ENCODE measurements at places on chromosomes 1 and 21.

DNA sequence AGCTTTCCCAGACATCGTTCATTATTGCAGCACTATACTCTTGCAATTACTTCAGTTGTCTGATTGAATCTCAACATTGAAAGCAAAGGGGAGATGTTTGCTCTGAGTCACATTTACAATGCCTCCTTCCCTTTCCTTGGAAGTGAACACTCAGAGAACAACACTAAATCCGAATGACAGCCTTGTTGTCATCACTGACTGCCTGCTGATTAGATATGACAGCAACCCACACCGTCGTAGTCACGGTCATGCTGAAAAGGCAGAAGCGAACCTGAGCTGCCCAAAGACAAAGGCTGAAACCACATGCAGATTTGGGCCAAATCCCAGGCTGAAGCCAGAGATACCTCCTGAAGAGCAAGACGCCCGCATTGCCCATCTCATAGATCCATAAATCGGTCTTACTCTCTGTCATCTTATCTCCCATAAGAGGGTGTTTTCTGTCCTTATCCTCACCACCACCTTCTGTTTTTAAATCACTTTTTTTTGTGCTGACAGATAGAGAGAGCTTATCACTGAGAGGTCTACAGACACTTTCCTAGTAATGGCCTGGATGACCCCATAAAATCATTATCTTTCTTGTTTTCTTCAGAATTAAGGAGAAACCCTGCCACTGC lies 47.5 kb downstream of the TMCO4 start:
- DNase-seq: no peak

GRCh38 chr1:219945795-219946194 lies 17.4 kb upstream of the SLC30A10 start:
- DNase-seq: no peak

- DNase-seq: no peak
Measured at GRCh38 chr1:21693732-21694131, 24.6 kb upstream of the RAP1GAP start.

DNA sequence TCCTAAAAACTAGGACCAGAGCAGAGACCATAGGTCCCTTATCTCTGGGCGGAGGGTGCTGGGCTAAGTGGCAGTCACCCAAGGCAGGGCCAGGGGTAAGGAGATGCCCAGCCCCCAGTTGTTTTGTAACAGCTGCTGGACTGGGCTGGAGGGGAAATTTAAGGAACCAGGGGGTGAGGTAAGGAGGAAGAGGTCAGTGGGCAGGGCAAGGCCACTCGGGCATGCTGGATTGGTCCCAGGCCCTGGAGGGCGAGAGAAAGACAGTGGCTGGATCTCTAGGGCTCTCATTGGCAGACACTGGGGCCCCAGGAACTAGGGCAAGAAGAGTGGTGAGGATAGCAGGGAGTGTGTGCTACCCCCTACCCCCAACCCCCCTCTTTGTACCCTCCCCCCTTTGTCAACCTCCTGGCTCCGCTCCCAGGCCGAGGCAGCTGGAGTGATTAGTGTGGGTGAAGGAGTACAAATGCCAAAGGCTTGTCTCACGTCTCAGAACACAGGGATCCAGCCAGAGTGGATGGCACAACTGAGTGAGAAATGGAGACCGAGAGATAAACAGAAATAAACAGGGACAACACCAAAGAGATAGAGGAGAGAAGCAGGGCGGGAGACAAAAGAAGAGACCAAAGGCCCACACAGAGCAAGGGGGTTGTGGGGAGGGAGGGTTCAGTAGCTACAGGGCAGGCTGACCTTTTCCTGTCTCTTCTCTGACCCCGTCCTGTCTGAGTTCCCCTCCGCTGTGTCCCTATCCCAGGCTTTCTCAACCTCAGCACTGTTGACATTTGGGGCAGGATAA lies 20.5 kb upstream of the THRAP3 start:
- no peak for DNase-seq

DNA sequence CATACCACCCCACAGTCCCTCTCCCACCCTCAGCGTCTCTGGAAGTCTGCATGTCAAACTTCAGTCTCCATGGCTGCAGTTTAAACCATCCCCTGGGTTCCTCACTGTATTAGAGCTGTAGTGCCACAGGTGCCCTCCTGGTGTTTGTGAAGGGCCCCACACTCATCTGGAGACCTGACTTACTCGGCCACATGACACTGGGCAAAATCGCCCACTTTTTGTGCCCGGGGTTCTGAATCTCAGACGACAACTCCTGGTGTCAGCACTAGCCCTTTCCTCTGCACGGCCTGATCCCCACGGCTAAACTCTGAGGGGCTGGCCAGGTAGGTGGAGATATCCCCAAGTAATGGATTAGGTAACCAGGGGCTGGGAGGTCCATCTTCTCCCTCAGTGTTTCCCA lies 6.5 kb downstream of the INKA2 start:
- DNase-seq: no peak

DNA sequence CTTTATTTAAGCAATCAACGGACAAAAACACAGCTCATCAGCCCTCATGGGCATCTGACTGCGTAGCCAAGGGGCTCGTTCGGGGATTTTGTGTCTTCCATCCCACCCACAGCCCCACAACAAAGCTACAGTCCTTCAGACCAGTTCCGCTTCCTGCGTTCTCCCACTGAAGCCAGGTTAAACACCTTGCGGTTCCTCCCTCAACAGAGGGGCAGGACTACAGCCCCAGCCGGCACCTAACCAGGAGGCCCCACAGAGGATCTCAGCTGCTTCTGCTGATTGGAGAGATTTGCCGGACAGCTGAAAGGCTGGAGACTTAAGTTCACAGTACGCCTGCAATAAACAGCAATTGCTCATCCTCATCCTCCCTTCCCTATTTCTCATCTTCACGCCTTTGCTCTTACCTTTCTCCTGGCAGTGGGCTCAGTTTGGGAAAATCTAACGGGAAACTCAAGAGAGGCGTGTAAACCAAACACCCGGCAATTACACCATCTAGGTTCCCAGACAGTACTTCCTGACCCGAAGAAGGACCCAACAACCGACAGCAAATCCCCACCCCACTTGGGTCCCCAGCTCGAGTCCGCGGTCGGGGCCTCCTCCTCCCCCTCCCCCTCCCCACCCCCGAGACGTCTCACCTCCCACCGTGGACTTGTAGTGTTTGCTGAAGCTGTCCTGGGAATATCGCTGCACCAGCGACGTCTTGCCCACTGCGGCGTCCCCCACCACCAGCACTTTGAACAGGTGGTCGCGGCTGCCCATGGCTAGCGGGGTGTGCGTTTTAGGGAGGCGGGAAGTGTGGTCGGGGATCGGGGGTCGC lies 876 bp downstream of the RAB29 start:
- no peak for DNase-seq

DNA sequence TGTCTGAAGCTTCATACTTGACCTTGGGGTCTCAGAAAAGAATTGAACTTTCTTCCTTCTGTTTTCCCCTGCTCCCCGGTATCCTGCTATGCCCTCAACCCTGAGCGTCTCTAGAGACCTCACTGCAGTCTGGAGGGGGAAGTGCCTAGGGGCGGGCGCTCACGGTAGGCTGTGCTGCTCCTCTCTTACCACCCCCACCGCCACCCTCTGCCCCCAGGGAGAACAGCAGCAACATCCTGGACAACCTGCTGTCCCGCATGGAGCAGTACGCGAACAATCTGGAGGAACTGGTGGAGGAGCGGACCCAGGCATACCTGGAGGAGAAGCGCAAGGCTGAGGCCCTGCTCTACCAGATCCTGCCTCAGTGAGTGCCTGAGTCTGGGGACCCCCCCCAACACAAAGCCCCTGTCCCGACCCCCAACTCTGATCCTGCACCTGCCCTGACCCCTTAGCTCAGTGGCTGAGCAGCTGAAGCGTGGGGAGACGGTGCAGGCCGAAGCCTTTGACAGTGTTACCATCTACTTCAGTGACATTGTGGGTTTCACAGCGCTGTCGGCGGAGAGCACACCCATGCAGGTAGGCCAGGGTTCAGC lies 10.3 kb downstream of the NPR1 start:
- no peak for DNase-seq

DNA sequence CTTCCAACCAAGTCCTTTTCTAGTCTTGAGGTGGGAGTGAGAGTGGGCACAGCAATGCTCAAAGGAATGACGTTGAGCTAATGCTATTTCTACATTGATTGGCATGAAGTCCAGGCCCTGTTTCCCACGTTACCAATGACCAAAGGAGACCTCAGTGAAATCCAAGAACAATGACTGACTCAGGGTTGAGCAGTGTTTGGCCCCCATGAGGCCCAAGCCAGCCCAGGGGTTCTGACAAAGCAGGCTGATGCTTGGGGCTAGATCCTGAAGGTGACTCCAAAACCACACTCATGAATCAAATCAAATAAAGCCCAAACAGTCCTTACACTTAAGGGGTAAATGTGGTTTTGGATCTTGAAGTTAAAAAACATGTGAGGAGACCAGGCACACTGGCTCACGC lies 278.5 kb upstream of the GJB5 start:
- no peak for DNase-seq

DNA sequence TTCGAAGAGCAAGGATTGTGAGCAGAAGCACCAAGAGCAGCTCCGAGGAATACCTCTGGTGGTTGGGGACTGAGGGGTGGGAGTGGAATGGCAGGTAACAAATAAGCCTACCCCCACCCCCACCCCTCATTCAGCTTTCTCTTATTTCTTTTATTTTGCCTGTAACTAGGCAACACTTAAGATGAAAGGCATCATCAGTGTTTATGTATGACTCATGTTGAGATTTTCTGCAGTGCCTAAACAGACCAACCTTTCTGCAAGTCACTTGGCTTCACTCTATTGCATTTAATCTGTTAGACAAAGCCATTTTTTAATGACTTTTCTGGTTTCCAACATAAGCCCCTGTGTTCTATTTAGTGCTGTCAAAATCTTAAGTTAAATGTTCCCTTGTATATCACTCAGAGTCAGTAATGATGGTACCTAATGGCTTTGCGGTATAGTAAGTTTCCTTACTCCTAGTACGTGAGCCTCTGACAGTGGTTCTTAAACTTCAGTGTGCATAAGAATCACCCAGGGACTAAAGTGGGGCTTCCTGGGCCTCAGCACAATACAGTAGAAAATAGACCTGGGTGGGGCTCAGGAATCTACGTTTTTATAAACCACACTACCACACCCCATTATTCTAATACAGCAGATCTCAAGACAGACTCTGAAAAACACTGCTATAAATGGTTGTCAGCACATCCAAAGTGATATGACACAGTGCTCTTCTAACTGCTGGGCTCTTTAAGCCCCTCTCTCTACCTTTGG lies 19.9 kb downstream of the CASQ2 start:
- DNase-seq: no peak

GRCh38 chr1:41539999-41540398 lies 55.5 kb upstream of the EDN2 start:
- no peak for DNase-seq

- no peak for DNase-seq
Measured at GRCh38 chr1:116738673-116739370, 15.4 kb upstream of the CD2 start.

GRCh38 chr1:64001038-64001437 lies 202.4 kb upstream of the UBE2U start:
- no peak for DNase-seq

GRCh38 chr1:178916448-178917174 lies 45.7 kb upstream of the ANGPTL1 start:
- no peak for DNase-seq

DNA sequence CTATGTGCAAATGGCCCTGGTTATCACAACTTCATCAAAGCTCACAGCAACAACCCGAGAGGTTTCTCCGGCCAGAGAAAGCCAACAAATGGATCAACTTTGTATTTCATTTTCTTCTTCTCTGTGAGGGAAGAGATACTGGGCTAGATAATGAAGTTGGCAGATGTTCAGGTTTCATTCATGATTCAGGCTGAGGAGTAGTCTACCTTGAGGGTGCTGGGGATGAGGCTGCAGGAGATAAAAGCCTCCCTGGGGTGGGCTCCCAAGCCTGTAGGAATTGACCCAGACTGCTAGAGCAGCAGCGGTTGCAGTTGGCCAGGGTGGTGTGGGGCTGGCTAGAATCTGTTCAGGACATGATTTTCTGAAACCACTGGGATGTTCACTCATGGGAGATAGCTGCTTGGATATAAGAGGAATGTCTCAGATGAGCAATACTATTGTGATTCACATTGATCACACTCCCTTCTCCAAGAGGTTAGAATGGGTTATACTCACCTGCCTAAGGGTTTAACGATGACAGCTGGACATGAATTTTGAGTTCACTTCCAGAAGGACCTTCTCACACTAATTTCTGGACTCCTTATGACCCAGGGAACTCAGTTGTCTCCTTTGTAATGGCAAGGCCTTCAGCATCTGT lies 64.0 kb downstream of the SYT6 start:
- DNase-seq: no peak

- no peak for DNase-seq
Measured at GRCh38 chr1:19658186-19658585, 6.5 kb upstream of the HTR6 start.

DNA sequence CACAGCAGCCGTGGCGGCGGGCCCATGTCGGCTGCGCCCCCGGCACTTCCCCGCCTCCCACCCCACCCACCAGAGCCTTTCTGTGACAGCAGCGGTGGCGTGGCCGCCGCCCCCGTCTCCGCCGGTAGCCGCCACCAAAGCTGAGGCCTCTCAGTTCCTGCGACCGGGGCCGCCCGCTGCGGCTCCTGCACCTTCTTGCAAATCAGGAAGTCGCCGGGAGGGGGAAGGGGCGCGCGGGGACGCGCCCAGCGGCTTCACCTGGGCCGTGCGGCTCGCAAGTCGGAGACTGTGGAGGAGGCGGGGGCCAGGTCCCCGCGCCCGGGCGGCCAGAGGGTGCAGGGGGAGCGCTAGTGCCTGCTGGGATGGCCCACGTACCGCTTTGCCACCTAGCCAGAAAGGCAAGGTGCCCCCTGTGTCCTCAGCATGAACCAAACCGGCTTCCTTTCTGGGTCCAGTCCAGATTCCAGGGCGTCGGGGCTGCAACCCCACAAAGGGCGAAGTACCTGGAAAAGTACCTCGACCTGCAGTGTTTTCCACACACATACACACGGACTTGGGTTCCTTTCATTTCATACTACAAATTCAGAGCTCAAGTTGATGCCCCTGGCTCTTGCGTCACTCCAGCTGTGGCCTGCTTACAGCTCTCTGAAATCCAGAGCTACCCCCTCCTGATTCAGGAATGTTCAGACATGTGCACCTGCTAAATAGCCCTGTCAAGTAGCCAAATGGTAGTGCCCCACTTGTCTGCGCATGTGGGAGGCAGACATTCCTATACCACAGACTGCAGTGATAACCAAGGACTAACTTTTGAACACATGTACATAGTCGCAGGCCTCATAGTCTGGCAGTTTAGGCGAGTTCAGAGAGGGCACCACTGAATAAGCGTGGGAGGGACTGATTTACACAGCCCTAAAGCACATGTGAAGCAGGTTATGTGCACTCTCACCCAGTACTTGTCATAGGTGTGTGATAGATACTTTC lies at the start of gene DENND1B:
Gene DENND1B (minus strand): TSS at position 199 of the 981 bp plus-strand sequence. CDS start 325 bp downstream, outside the sequence.
- peak; percentile 65 for DNase-seq

- DNase-seq: no peak
Measured at GRCh38 chr1:171869097-171869496, 27.8 kb downstream of the DNM3 start.

GRCh38 chr1:205003358-205004131 lies 39.5 kb upstream of the CNTN2 start:
- DNase-seq: no peak

- no peak for DNase-seq
Measured at GRCh38 chr1:46130121-46130520, 2.3 kb downstream of the PIK3R3 start.

- DNase-seq: peak; percentile 44
Measured at GRCh38 chr1:200302192-200302920, 107.5 kb downstream of the ZNF281 start.
